Tibial nerve (tissue), 4 donors: ENCODE measurements at places on chromosomes 16 and 17. TPM values are rescaled to one million over a fixed set of nuclear protein-coding genes. Genes with fewer than 3 reads are reported as not detected.

TM4SF5 gene
- total RNA-seq: not detected

KRT9 gene
- total RNA-seq: not detected

PDIA2 gene
- total RNA-seq: 3.9 TPM

PRSS21 gene
- not detected for total RNA-seq

SOST gene
- total RNA-seq: not detected

ATP6V0A1 gene
- 98.8 TPM for total RNA-seq

KRTAP9-4 gene
- total RNA-seq: not detected

SLC6A2 gene
- total RNA-seq: 0.22 TPM

RPAIN gene
- 79.3 TPM for total RNA-seq

TBC1D3H gene
- 5.9 TPM for total RNA-seq

TBX4 gene
- not detected for total RNA-seq

ALDH3A2 gene
- 152 TPM for total RNA-seq

SHBG gene
- 1.2 TPM for total RNA-seq

MPP2 gene
- 5.2 TPM for total RNA-seq

DNAH17 gene
- under 0.01 TPM for total RNA-seq

DNA sequence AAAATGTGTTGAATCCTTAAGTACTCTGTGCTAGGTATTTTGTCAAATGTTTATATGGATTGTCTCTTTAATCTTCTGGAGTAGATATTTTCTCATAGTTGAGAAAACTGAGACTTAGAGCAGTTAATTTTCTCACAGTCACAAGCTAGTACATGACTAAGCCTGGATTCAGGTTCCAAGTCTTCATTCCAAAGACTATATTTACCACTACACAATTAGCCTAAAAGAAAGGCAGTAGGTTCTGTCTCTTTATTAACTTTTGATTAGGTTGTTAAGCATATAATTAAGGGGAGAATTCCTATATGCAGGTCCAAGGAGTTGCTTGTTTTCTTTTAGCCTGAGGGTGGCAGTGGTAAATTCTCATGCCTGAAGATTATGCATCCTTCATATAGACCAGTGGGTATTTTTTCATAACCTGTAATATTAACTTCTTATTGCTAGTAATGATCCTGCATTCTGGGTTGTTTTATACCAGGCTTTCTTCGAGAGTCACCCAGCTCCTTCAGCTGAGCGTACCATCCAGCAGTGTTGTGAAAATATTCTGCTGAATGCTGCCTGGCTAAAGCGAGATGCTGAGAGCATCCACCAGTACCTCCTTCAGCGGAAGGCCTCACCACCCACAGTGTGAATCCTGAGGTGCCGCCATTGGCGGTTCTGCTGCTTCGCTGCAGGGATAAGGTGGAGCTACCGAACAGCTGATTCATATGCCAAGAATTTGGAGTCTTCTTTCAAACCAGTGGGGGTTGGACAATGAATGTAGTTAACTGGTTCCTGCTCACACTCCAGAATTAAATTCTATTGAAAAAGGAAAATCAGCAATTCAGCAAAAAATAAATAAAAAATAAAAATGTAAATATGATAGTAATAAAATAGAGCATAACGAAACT lies 28.2 kb upstream of the KPNB1 start:
- DNase-seq: no peak

GRCh38 chr16:19672378-19672777 lies 45.6 kb downstream of the KNOP1 start:
- no peak for DNase-seq

GRCh38 chr17:58421711-58422110 lies 4.4 kb upstream of the RNF43 start:
- DNase-seq: no peak

- DNase-seq: no peak
Measured at GRCh38 chr17:29595107-29595942, 2.4 kb downstream of the ANKRD13B start.

- DNase-seq: no peak
Measured at GRCh38 chr17:34201225-34201624, 53.9 kb upstream of the CCL2 start.

- no peak for DNase-seq
Measured at GRCh38 chr16:54454616-54455015, 168.0 kb upstream of the IRX3 start.

- DNase-seq: no peak
Measured at GRCh38 chr17:66829883-66830282, 5.0 kb upstream of the CACNG5 start.

DNA sequence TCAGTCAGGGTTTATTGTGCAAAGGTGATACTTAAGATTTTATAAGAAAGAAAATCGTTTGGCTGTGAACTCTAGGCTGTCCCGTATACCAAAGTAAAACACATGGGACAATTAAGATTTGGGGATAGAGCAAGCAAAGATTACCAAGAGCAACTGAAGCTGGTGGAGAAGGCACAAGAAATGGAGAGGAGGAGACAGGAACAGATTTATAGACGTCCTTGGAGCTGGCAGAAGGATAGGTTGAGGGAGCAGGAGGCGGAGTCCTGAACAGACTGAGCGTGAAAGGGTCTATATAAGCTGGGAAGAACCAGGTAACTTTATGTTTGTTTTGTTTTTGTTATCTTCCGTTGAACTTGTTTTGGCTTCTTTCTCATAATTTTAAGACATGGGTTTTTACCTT lies 3.8 kb downstream of the TNRC6C start:
- no peak for DNase-seq

DNA sequence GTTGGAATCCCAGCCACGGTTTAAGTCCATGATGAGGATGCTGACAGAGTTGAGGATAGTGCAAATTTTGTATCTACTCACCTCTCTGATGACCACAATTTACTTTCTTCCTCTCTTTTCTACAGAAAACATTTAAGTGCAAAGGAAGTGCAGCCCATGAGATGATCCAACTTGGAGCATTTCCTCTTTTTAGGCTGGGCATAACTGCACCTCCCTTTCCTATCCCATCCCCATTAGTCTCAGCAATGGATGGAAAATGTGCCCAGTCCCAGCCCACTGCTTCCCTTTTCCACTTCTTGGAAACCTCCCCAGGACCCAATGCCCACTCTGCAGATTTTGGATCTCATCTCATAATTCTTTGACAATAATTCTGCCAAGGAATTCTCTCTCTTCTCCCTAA lies 16.6 kb upstream of the CCL8 start:
- no peak for DNase-seq

GRCh38 chr16:50659806-50660205 lies 21.3 kb downstream of the SNX20 start:
- no peak for DNase-seq

- no peak for DNase-seq
Measured at GRCh38 chr17:70658317-70658716, 489.0 kb downstream of the KCNJ2 start.

GRCh38 chr17:1648173-1648962 lies 1.3 kb downstream of the RILP start:
- DNase-seq: no peak

- no peak for DNase-seq
Measured at GRCh38 chr17:4540224-4540651, 14.9 kb downstream of the MYBBP1A start.

DNA sequence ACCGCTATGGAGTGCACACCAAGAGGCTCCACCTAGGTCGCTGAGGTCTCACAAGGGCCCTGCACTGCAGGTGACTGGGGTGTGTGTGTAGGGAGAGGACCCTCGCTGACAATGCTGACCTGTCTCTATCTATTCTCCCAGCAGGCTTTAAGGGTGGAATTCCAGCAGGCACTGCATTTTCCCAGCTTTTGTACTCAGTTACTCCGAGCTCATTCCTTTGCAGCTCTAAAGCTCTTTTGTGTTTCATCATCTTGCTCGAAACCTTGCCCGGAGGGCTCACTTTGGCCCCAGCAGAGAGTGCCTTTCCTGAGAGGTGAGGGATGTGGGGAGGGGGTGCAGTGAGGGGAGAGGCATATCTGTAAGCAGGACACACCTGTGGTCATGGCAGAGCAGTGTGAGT lies 39.3 kb downstream of the SMPD3 start:
- DNase-seq: no peak

- DNase-seq: peak; percentile 55
Measured at GRCh38 chr17:31394544-31394943, 3.1 kb downstream of the RAB11FIP4 start.

DNA sequence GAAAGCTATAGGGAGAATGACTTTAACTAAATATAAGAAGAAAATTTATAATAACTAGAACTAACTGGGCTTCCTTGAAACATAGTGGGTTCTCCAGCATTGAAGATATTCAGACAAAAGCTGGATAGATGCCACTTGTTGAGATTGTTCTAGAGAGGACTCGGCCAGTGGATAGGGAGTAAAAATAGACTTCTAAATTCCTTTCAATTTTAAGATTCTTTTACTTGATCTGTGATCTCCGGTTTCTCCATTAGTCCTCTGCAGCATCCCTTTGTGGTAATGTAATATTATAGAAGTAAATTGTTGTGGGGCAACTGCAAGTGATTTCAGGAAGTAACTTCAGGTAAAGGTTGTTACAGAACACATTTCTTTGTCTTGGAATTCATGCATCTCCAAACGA lies 10.3 kb upstream of the RARA start:
- DNase-seq: no peak

- DNase-seq: no peak
Measured at GRCh38 chr17:73357318-73357717, 45.5 kb upstream of the CDC42EP4 start.

DNA sequence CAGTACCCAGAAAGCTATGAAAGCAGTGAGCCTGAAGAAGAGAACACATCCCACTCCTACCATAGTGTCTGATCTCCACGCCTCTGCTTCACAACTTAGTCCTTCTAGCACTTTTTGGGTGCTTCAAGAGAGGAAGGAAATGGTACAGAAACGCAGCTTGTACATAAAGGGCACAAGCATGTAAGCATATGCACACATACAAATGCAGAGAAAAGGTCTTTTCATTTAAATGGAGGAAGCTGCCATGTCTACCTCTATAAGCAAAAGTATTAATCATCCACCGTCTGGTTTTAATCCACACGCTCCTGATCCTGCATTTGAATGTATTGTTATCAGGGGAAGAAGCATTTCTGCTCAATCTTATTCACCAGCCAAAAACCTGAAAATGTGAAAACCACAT lies 100.7 kb downstream of the HIC1 start:
- DNase-seq: no peak

- no peak for DNase-seq
Measured at GRCh38 chr16:54506741-54507500, 220.3 kb upstream of the IRX3 start.

DNA sequence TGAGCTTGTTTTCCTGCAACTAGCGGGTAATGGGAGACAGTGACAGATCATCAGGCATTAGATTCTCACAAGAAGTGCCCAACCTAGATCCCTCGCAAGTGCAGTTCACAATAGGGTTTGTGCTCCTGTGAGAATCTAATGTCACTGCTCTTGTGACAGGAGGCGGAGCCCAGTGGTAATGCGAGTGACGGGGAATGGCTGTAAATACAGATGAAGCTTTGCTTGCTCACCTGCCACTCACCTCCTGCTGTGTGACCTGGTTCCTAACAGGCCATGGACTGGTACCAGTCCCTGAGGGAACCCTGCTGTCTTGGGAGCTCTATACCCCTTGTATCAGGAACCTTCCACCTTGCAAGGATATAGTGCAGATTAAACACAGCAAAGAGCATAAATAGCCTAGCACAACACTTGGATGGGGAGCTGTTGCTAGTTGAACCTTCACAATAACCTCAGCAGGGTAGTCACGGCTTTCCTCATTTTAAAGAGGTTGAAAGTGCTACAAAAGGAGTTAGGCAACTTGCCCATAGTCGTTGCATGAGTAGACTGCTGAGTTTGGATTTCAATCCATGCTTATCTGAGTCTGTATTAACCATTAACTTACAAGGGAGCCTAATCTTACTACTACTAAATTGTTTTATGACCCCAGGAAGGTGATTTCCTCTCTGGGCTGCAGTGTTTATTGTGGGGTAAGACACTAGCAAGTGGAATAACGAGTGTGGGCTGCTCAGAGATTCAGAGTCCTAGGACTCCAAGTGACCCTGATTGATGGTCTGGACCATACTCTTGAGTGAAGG lies 156.6 kb upstream of the ZFHX3 start:
- no peak for DNase-seq

DNA sequence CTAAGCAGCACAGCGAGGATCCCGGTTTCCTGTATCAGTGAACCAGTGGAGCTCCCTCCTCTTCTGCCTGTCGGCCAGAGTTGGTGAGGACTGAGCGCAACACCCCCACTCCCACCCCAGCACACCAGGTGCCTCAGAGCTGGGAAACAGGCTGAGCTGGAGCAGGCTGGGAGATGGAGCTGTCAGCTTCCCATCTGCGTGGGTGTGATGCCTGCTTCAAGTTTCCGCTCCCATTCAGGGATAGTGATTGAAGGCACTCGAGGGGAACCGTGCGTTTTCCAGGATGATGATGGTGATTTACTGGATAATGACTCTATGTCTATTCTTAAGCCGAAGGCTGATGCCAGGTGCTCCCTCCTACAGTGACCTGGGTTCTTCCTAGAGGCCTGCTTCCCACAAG lies 144.5 kb downstream of the TMEM132E start:
- no peak for DNase-seq

- DNase-seq: no peak
Measured at GRCh38 chr17:72978593-72979218, 113.8 kb downstream of the SLC39A11 start.

GRCh38 chr17:2087597-2088211 lies 32.8 kb downstream of the HIC1 start:
- DNase-seq: no peak

DNA sequence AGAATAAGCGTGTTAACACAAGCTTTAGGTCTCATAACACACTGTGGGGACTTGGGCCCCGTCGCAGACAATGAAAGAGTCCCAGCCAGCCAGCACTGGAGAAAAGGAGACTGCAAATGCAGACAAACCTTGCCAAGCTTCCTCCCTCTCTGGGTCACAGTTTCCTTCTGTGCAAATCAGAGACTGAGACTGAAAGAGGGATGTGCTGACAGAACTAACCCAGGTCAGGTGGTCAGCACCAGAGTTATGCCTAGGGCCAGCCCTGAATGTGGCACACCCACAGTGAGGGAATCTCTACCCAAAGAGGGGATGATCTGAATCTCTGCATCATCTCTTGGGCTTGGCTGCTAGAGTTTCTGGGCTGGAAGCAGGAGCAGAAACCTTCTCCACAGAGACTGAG lies 282.3 kb upstream of the CCL2 start:
- DNase-seq: no peak

DNA sequence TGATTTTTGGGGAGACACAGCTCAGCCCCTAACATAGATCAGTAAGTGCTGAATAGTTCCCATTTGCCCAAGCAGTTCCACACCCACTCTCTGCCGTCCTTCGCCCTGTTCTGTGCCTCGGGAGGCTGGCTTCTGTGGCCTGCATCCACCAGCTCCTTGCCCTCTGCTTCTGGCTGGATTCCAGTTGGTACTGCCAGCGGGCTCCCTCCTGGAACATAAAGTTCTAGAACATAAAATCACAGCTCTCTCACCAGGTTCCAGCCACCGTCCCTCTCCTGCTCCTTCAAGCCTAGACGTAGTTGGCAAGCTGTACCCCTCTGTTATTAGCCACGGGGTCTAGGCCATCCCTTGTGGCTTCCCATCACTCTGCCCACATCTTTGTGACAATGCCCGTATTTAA lies 3.9 kb upstream of the MRPS23 start:
- no peak for DNase-seq

DNA sequence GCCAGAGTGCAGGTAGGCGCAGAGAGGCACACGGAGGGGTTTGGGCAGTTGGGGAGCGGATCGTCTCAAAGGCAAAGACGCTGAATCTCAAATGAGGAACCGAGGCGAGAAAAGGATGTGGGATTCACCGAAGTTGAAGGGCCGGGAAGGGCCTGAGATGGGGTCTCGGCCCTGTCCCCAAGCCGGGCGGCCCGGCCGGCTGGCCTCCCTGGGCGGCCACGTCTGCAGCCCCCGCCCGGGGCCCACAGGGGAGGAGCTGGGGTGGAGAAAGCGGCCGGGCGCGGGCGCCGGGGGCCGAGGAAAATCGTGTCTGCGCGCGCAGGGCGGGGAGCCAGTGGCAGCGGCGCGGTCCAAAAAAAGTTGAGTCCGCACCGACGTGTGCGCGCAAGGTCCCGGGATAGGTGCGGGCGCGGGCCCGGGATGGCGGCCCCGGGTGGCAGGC lies 458 bp downstream of the SLC12A4 start:
- DNase-seq: no peak
